Mesothelial cell of epicardium (in vitro differentiated cells): ENCODE measurements at places on chromosomes 1 and 21. TPM values are rescaled to one million over a fixed set of nuclear protein-coding genes. Genes with fewer than 3 reads are reported as not detected.
A peak's percentile ranks its signal among the peaks of the same experiment; 100 is the strongest.

Gene TMEM201
- 28.8 to 31.8 TPM (median 29.5 TPM) in 3 replicates for total RNA-seq

Gene CSF3R
- 2.5 to 4.0 TPM (median 2.8 TPM) in 3 replicates for total RNA-seq

Gene TRPM2
- total RNA-seq = 0.09 to 0.16 TPM (median 0.09 TPM) in 3 replicates

Gene ADGRB2
- 21.5 to 24.0 TPM (median 21.9 TPM) in 3 replicates for total RNA-seq

Gene ARHGEF16
- 20.1 to 20.3 TPM (median 20.3 TPM) in 3 replicates for total RNA-seq

Gene SLC27A3
- 28.5 to 32.1 TPM (median 29.7 TPM) in 3 replicates for total RNA-seq

Gene UBE4B
- total RNA-seq = 61.3 to 64.5 TPM (median 63.7 TPM) in 3 replicates

Gene IGSF9
- 75.8 to 77.5 TPM (median 76.9 TPM) in 3 replicates for total RNA-seq

DNA sequence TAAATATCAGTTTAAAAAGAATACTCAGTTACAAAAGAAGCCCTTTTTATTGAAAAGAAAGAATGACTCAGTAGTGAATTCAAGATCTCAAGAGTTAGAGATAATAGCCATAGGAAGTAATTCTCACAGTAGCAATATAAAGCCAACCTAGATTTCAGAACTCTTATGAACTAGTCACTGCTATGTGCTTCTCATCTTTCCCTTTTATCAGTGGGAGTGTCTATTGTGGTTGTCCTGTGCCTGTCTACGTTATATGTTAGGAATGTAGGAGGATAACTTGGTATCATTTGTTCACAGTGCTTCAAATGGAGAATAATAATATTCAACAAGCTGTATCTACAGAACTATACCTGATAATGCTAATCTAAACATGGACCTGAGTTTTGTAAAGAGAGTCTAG lies 73.1 kb upstream of the RGS21 start:
- no peaks in the 10 kb centered on the region for H3K4me1 ChIP-seq
- H3K4me3 ChIP-seq = no peak overlapping the region
- H3K36me3 ChIP-seq = no peaks in the 10 kb centered on the region
- no peak overlapping the region for H3K27ac ChIP-seq
- H3K27me3 ChIP-seq = no peaks in the 10 kb centered on the region

DNA sequence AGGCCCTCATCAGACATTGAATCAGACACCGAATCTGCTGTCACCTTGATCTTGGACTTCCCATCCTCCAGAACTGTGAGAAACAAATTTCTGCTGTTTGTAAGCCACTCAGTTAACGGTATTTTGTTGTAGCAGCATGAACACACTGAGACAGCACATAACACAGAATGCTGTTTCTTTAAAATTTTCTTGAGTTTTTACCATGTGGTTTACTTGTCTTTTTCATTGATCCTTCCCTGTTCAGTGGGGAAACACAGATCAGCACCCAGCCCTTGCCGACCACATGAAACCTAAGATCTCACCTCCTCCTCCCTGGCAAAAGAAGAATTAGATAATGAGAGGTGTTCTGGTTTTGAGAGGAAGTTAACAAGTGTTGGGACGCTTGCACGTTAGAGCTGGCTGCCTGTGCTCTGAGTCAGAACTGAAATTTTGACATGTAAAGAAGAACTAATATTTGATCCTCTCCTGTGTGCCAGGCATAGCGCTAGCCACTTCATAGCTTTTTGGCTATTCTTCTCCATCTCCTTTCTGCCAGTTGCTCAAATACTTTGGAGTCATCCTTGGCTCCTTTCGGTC lies 179.6 kb downstream of the DHRS3 start:
- peaks cover 64% of the 10 kb centered on the region for H3K4me1 ChIP-seq
- no peak overlapping the region for H3K4me3 ChIP-seq
- DNase-seq = no peak
- H3K27ac ChIP-seq = peak overlapping the region; percentile 82
- H3K36me3 ChIP-seq = peaks cover 44% of the 10 kb centered on the region
- no peaks in the 10 kb centered on the region for H3K27me3 ChIP-seq

- peaks cover 16% of the 10 kb centered on the region for H3K4me1 ChIP-seq
- no peak overlapping the region for H3K27ac ChIP-seq
- DNase-seq = no peak
Observed at GRCh38 chr1:223364685-223365382, 858 bp upstream of the SUSD4 start.

- H3K4me3 ChIP-seq = peak overlapping the region; percentile 27
- peaks cover 79% of the 10 kb centered on the region for H3K27me3 ChIP-seq
- peaks cover 22% of the 10 kb centered on the region for H3K4me1 ChIP-seq
- H3K27ac ChIP-seq = no peak overlapping the region
- peaks cover 1% of the 10 kb centered on the region for H3K36me3 ChIP-seq
Observed at GRCh38 chr1:39632682-39633417, 6.6 kb downstream of the HEYL start.

DNA sequence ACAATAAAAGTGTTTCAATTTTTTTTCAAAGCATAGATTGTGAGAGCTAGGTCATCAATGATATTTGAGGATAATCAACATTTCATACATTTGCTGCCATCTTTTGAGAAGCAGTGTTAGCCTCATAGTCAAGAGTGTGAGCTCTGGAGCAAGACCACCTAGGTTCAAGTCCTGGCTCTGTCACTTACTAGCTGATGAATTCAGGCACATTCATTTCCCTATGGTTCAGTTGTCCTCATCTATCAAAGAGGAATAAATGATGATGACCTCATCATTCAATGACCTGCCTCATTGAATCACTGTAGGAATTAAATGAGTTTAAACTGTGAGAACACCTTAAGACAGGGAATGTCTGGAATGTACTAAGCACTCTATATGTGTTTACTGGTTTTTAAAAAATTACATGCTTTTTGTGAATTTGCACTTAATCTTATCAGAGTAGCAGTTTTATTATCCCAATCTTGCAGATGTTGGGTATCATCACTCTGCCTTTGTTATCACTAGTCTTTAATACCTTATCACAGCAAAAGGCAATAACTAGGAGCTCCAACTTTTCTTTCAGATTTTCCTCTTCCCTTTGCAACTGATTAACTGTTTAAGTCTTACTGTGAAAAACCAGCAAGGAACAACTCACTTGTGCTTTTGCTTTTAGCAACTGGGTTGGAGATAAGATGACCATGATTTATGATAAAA lies 47.4 kb downstream of the SLC30A10 start:
- no peaks in the 10 kb centered on the region for H3K36me3 ChIP-seq
- no peak overlapping the region for H3K27ac ChIP-seq
- peaks cover 14% of the 10 kb centered on the region for H3K27me3 ChIP-seq
- no peak overlapping the region for H3K4me3 ChIP-seq
- peaks cover 20% of the 10 kb centered on the region for H3K4me1 ChIP-seq

DNA sequence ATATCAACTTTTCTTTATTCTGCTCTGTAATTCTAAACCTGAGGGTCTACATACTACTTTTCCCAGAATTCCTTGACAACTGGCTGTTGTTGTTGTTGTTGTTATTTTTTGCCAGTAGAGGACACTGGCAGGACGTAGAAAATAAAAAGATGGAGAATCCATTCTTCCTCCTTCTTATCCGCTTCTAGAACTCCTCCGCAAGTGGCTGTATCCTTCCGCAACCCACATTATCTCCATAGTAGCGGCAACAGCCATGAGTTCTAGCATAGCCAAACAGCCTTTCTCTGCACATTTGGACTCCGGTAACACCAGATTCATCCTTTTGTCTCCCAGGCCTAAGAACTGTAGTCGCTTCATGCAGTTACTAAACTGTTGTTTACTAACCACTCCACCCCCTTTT lies 91.1 kb upstream of the CACHD1 start:
- H3K4me3 ChIP-seq = no peak overlapping the region
- H3K27me3 ChIP-seq = peaks cover 2% of the 10 kb centered on the region
- no peaks in the 10 kb centered on the region for H3K4me1 ChIP-seq
- peaks cover 1% of the 10 kb centered on the region for H3K36me3 ChIP-seq
- DNase-seq = no peak

DNA sequence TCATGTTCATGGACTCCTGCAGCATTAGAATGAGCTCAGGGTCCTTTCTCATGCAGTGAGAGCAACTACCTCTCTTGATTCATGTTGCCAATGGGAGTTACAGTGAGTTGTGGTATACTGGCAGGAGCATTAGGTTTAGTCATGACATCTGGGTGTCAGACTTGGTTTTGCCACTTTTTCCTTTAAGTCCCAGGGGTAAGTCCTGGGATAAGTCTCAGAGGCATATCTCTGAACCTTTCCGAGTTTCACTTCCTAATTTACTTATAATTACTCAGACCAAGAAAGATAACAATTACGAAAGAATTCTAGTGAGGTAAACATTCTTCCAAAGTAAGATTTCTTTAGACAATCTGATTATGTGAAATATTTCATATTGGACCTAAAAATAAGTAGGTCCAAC lies 606.0 kb downstream of the SMYD3 start:
- H3K4me1 ChIP-seq = peaks cover 6% of the 10 kb centered on the region
- H3K27me3 ChIP-seq = no peaks in the 10 kb centered on the region
- H3K27ac ChIP-seq = no peak overlapping the region
- H3K4me3 ChIP-seq = no peak overlapping the region

DNA sequence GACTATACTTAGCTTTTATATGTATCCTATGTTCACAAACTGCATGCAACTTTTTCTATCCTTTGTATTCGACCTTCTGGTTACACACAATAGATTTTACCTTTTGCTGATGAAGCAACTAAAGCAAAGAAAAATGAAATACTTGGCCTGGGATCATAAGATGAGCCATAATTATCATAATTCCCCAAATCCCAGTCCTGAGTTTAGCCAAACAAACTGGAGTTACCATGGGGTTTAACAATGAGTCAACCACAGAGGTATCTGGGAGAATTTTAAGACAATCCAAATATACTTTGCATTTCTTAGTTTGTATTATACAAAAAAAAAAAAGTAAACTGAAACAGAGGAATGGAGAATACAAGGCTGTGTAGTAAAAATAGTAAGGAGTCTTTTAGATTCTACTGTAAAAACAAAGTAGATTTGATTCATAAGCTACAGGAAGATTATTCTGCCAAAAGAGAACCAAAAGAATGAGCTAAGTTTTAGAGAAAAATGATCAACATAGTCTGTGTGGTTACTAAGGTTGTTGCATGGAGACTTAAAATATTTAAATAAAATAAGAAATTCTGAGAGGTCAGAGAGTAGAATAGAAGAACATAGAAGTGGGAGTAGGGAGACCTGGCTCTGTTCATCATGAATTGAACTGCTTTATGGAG lies 60.4 kb upstream of the GORAB start:
- H3K4me1 ChIP-seq = no peaks in the 10 kb centered on the region
- no peak overlapping the region for H3K27ac ChIP-seq
- no peak for DNase-seq
- no peaks in the 10 kb centered on the region for H3K36me3 ChIP-seq

DNA sequence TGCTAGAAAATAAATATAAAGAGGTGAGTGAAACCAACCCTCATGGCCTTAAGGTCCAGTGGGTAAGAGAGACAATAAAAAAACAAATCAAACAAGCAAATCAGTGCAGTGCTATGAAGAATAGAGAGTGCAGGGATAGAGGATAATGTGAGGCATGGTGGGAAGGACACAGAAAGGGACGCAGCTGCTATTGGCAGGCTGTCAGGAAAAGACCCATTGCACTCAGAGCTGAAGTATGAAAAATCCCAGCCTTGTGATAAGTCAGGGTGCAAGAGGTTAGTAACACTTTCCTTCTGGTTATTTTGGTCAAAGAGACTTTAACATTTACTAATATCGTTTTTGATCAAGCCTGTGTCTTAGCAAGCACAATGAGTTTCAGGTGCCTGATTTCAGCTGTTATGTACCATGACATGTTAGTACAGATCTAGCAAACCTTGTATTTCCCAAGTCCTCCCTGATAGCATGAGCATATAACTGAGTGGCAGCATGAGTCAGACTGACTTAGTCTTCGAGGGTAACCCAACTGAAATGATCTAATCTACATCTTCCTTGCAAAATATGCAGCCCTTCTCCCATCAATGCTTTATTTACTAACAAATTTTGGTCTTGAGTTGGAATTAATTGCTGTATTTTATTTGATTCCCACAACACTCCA lies 31.7 kb downstream of the CHML start:
- H3K27me3 ChIP-seq = no peaks in the 10 kb centered on the region
- H3K27ac ChIP-seq = no peak overlapping the region
- DNase-seq = no peak

- H3K4me3 ChIP-seq = no peak overlapping the region
- no peak for DNase-seq
- H3K4me1 ChIP-seq = peaks cover 10% of the 10 kb centered on the region
- H3K36me3 ChIP-seq = no peaks in the 10 kb centered on the region
Observed at GRCh38 chr1:20166051-20166450, 19.8 kb upstream of the UBXN10 start.

GRCh38 chr1:186304982-186305949 lies 69.8 kb downstream of the TPR start:
- no peaks in the 10 kb centered on the region for H3K27me3 ChIP-seq
- DNase-seq = no peak
- H3K4me1 ChIP-seq = no peaks in the 10 kb centered on the region
- H3K36me3 ChIP-seq = peaks cover 4% of the 10 kb centered on the region

- H3K36me3 ChIP-seq = no peaks in the 10 kb centered on the region
- H3K27ac ChIP-seq = no peak overlapping the region
- no peak for DNase-seq
- no peak overlapping the region for H3K4me3 ChIP-seq
- H3K4me1 ChIP-seq = peaks cover 61% of the 10 kb centered on the region
Observed at GRCh38 chr1:234967121-234967520, 161.5 kb downstream of the TOMM20 start.

DNA sequence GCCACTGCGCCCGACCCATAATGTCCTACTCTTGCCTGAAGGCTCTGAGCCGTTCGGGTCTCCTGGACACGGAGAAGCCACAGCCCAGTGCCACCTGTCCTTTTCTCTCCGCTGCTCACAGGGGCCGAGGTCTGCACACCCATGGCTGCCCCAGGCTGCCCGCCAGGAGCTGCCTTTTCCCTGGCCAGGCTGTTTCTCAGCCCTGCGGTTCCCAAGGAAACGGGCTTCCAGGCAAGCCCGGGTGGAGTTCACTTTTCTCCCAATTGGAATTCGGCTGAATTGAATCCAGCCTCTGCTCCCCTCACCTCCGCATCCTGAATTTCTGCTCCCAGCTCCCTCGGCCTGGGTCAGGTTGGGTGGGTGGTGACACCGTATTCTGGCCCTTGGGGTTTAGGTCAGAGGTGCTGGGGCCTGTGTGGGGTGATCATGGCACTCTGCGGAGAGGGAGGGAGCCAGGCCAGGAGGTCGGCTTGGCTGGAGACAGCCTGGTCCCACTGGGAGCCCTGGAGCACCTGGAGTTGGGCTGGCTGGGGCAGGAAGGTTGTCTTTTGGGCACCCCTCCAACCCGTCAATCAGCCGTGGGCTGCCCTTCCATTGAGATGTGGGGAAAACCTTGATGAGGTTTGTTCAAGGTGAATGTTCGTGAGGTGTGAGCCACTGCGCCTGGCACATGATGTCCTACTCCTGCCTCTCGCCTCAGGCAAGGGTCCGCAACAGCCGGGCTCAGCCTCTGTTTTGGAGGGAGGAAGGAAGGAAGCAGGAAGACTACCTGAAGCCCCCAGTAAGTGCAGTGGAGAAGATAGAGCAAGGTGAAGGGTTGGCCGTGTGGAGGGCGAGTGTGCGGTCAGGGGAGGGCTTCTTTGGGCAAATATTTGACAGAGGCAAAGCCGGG lies 25.1 kb downstream of the RRP1 start:
- peaks cover 8% of the 10 kb centered on the region for H3K4me1 ChIP-seq
- peak overlapping the region; percentile 2 for H3K4me3 ChIP-seq
- no peak for DNase-seq
- no peaks in the 10 kb centered on the region for H3K36me3 ChIP-seq
- H3K27me3 ChIP-seq = peaks cover 4% of the 10 kb centered on the region

DNA sequence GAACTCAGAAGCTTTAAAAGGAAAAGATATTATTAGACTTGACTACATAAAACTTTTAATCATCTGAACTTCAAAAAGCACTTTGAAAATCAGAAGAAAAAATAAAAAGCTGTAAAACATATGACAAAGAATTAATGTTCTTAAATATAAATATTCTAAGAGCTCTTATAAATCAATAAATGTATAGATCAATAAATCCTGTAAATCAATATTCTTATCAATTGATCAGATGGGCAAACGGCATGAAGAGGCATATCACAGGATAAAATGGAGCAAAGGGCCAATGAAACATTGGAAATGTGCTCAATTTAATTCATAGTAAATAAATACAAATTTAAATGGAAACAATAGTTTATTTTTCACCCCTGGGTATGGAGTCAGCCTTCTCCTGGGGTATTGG lies 66.1 kb upstream of the SMYD2 start:
- H3K4me1 ChIP-seq = peaks cover 6% of the 10 kb centered on the region
- no peak for DNase-seq
- H3K36me3 ChIP-seq = no peaks in the 10 kb centered on the region
- peaks cover 4% of the 10 kb centered on the region for H3K27me3 ChIP-seq
